ENCODE measurements at places on chromosomes 4 and X. TPM values are rescaled to one million over a fixed set of nuclear protein-coding genes. Genes with fewer than 3 reads are reported as not detected.

The SLC25A5 gene
- 177 TPM for polyA plus RNA-seq

The TBC1D8B gene
- 1.1 TPM for polyA plus RNA-seq

The HSFX3 gene
- polyA plus RNA-seq = not detected

The MTNR1A gene
- polyA plus RNA-seq = not detected

The ARHGEF38 gene
- 2.7 TPM for polyA plus RNA-seq

The SPATA4 gene
- polyA plus RNA-seq = not detected

The DGKK gene
- not detected for polyA plus RNA-seq

All from adipose tissue (tissue), 3 donors.